Ureter (tissue), 1 donor: ENCODE measurements at places on chromosomes 3 and 15.

GRCh38 chr15:45801543-45801942 lies 166.7 kb downstream of the SQOR start:
- no peak for DNase-seq

GRCh38 chr3:132071043-132071442 lies 36.2 kb upstream of the CPNE4 start:
- no peak for DNase-seq

GRCh38 chr3:4757575-4758248 lies 221.5 kb upstream of the BHLHE40 start:
- DNase-seq: no peak

DNA sequence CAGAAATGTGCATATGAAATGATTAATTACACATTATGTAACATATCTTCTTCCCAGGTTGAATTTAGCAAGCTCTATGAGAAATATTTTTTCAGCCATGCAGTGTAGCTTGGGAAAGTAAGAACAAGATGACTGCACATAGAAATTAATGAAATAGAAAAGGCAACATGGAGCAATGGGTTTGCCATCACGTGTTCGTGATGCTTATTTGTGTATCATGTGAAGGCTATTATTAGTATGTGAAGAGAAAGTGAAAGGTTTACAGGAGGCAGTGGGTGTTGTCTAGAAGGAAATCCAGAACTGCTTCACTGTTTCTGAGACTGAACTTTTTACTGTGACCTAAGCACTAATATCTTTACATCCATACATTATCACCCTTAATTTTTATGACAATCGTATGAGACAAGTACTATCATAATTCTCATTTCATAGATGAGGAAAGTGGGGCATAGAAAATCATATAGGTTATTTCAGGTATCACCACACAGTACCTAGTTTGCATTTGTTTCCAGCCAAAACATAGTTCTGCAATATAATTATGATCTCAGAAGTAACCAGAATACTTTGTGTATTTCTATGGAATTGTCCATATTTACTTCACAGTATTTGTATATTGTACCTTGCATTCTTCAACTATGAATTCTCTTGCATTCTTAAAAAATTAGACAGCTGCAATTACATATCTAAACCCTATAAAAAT lies 14.9 kb downstream of the SERPINI1 start:
- DNase-seq: no peak

DNA sequence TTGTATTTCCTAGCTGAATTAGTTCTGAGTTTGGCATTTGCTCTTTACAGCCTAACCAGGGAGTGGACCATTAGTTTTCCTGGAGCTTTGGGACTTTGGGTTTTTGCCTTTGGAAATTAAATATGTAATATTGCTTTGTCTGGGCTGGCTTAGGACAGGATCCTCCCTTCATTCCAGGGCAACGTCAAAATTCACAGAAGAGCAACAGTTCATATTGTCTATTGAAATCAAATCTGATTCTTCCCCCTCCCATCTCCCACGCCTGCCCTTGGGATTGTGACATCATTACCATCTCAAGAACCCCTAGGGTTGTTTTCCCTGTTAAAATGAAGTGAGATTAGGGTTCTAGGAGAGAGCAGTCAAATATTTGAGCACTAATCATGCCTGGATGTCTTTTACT lies 194.1 kb downstream of the ROBO2 start:
- DNase-seq: no peak

GRCh38 chr3:158652463-158652862 lies 8.1 kb downstream of the GFM1 start:
- DNase-seq: no peak

DNA sequence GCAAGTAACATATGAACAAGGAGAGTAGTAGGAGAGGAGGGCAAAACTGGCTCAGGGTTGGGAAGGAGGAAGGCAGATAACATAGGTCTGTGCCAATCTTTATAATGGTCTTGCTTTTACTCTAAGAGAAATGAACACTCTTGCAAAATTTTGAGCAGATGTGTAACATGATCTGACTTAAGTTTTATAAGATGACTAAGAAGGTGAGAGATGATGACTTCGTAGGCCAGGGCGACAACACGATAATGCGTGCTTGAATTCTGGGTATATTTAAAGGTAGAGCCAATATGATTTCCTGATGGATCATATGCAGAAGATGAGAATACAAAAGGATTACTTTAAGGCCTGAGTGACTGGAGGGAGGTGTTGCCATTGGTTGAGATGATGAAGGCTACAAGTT lies 265.4 kb upstream of the KCNMB2 start:
- DNase-seq: no peak

DNA sequence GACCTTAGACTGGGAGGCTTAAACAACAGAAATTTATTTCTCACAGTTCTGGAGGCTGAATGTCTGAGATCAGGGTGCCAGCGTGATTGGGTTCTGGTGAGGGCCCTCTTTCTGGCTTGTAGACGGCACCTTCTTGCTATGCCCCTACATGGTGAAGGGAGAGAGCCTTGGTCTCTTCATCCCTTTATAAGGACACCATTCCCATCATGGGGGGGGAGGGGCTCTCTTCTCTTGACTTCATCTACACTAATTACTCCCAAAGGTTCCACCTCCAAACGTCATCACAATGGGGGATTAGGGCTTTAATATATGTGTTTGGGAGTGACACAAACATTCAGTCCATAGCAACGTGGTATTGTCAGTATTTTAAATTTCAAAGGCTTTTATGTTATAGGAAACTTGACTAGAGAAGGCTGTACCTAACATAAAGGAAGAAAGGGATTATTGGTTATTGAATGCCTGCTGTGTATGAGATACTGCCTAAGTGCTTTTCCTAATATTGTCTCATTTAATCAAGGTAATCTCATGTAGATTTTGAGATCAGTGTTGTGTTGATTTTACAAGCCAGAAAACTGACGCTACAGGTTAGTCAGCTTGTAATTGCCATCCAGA lies 20.9 kb downstream of the SYN2 start:
- no peak for DNase-seq

DNA sequence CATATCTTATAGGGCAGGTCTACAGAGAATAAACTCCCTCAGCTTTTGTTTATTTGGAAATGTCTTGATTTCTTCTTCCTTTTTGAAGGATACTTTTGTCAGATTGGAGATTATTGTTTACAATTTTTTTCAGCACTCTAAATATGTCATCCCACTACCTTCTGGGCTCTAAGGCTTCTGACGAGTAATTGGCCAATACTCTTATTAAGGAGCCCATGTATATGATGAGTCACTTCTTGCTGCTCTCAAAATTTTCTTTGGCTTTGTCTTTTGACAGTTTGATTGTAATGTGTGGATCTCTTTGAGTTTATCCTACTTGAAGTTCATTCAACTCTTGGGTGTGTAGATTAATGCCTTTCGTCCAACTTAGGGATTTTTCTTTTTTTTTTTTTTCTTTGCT lies 28.9 kb upstream of the CD200R1L start:
- DNase-seq: no peak

GRCh38 chr3:128269796-128270195 lies 116.5 kb downstream of the EEFSEC start:
- DNase-seq: no peak

GRCh38 chr15:31396881-31397560 lies 70.4 kb downstream of the KLF13 start:
- DNase-seq: peak; percentile 91

DNA sequence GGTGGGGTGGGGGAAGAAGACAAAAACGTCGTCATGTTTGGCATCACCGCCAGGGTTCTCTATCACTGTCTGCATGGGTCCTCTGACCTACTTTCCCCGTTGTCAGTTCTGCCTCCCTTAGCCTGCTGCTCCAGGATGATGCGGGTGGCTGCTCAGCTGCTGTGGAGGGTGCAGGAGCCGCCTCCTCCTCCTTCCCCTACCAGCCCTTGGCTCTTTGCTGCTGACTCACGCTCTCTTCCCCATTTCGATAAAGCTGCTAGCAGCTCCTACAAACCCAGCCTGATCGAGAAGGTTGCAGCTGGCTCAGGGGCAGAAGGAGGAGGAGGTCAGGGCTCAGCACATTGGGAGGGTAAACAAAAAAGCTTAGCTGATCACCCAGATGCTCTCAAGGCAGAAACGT lies 49.5 kb upstream of the SEC13 start:
- no peak for DNase-seq

DNA sequence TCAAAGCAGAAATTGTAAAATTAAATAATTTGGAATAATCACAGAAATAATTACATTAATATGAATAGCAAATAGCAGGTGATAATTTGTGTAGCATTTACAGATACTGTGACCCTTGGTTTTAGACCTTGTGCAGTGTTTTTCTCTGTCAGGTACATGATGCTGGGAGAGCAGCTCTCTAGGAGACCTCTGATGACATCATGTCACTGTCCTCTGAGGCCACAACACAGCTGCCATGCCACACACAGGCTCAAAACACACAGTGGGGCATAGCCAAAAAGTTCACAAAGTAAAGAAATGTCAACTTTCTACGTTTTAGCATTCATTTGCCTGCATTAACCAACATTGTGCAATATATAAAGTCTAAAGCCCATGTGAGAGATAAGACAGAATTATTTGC lies 71.8 kb upstream of the ZBTB20 start:
- DNase-seq: no peak

GRCh38 chr3:170560296-170560695 lies 25.6 kb downstream of the SLC7A14 start:
- DNase-seq: no peak

- DNase-seq: peak; percentile 60
Measured at GRCh38 chr15:77821188-77821958, 188.7 kb upstream of the LINGO1 start.

DNA sequence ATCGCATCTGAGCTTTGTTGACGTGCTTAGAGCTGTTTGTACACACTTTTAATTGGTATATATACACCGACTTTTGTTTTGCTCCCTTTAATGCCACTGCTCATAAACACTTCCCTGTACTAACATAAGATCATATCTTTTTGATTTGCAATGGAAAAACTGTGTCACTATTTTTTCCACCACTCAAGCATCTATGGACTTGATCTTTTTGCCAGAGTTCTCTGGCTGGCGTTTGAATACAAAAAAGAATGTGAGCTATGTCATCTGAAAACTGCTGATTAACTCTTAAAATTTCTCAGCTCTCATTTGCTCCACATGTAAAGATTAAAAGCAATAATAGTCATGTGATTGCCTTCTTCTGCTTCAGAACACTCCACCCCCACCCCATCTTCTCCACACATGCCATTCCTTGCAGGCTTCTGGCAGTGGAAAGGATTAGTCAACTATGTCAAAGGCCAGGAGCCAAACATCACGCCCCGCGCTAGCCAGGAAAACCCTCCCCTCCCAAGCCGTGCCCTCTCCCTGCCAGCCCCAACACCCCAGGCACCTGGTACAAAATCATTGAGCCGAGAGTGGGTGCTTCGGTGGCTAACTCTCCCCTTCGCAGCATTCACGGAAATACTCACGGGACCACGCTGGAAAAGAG lies 123.4 kb upstream of the MEF2A start:
- DNase-seq: peak; percentile 72

- DNase-seq: no peak
Measured at GRCh38 chr3:184335291-184335660, 2.1 kb upstream of the FAM131A start.

GRCh38 chr3:55373423-55373822 lies 113.7 kb downstream of the WNT5A start:
- DNase-seq: no peak

GRCh38 chr3:81734742-81735141 lies 26.7 kb downstream of the GBE1 start:
- DNase-seq: no peak

DNA sequence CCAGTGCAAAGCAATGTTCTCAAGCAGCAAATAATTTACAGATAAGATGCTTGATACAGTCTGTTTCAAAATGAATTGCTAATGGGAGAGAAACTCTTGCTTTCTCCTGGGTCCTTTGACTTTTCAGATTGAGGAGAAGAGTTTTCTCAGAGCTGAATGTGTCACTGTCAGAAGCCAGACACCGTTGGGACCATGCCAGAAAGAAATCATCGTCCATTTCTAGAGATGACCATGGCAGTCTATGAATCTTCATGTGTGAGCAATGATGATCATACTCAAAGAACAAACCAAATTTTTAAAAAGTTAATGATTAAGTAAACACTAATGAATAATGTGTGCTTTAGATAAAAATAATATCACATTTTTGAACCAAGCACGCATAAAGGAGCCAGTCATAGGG lies 77.6 kb downstream of the ZNF385D start:
- DNase-seq: no peak

DNA sequence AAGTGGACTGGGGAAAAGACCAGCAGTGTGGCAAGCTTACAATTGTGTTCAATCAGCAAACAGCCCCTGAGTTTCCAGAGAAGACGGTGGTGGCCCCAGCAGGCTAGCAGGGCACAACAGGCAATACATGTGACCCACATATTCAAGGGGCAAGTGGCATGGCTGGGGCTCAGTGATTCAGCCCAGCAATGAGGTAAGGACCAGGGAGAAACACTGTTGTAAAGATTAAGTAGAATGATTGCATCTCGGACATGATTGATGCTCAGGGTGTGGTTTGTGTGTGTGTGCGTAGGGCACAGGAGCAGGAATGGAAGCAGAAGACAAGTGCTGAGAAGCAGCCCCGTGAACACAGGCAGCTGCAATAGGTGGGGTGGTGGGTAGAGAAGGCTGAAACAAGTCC lies 37.9 kb downstream of the KLHL6 start:
- DNase-seq: no peak

DNA sequence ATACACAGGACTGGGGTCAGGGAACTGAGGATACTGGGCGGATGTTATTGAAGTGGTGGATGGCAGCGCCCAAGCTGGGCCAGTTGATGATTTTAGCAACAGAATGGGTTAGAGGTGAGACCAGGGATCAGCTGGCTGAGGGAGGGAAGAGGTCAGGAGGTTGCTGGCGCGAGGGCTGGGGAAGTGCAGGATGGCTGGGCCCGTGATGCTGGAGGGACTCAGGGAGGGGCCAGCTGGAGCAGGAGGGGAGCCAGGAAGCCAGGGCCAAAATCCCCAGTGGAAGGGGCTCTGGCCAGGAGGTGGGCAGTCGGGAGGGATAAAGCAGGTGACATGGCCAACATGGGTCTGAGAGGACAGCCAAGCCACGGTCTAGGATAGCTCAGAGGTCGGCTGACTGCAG lies 178.0 kb downstream of the NSMCE3 start:
- DNase-seq: no peak

GRCh38 chr3:81040107-81040506 lies 721.3 kb downstream of the GBE1 start:
- DNase-seq: no peak

DNA sequence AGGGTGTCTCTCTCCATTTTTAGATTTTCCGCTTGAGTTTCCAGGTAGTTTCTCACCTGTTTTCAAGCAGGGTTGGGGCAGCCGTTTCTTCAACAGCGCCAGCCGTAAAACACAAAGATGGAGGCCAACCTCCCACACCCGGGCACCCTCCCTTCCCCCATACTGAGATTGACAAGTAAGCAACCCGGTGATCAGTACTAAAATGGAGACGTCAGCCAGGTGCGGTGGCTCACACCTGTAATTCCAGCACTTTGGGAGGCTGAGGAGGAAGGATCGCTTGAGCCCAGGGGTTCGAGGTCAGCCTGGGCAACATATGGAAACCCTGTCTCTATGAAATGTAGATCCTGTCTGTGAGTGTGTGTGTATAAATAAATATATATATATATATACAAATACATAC lies 903 bp upstream of the ZSCAN2 start:
- DNase-seq: no peak
